ENCODE measurements at places on chromosomes 2 and 18. TPM values are rescaled to one million over a fixed set of nuclear protein-coding genes. Genes with fewer than 3 reads are reported as not detected.

The GPAT2 gene
- total RNA-seq = not detected

The SERPINB10 gene
- total RNA-seq = not detected

DNA sequence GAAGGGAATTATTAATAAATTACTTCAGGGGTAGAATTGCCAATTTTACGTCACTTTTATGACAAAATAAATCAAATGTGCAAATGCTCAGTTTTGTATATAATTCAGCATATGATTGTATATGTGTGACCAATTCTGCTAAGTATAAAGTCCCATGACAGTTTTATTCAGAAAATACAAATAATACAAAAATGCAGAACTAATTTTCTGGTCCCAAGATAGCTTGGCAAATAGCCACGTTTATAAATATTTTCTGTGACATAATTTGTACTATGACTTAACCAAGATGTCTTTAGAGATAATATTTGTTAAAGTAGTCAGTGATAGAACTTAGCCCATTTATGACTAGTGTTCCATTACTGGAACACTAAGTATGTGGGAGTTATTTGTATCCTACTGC lies 24.2 kb upstream of the CAB39 start:
- H3K4me1 ChIP-seq = peaks cover 11% of the 10 kb centered on the region
- H3K4me3 ChIP-seq = no peak overlapping the region
- H3K27me3 ChIP-seq = peaks cover 18% of the 10 kb centered on the region

DNA sequence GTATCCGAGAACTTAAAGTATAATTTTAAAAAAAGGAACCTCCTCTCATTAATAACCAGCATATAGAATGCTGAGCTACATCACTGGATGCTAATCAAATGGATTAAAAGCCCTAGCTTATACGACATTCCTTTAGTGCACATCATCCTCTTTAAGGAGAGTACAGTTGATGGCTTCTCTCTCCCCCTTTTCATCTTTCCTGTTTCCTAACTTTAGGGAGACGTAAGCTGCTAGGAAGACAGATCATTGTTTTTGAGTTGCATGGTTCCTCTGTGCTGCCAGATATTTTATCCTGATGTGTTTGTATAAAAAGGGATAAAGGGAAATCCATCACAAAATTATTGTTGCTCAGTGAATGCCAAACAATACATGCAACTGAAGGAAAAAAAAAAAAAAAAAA lies 94.2 kb downstream of the SLC8A1 start:
- DNase-seq = no peak
- H3K27me3 ChIP-seq = no peaks in the 10 kb centered on the region
- H3K27ac ChIP-seq = no peak overlapping the region
- H3K4me3 ChIP-seq = no peak overlapping the region

GRCh38 chr2:82511894-82512293 lies 1947.2 kb downstream of the SUCLG1 start:
- H3K27me3 ChIP-seq = no peaks in the 10 kb centered on the region
- no peak for DNase-seq
- no peaks in the 10 kb centered on the region for H3K36me3 ChIP-seq

Measured in progenitor cell of endocrine pancreas (in vitro differentiated cells).